ENCODE measurements at places on chromosomes 11 and 22.

- no peak for DNase-seq
These were observed at the start of gene NLRP10 for GRCh38 chr11:7965386-7965785. Gene NLRP10 (minus strand): TSS chr11:7965447. CDS start chr11:7963495, 1,952 bp downstream.

DNA sequence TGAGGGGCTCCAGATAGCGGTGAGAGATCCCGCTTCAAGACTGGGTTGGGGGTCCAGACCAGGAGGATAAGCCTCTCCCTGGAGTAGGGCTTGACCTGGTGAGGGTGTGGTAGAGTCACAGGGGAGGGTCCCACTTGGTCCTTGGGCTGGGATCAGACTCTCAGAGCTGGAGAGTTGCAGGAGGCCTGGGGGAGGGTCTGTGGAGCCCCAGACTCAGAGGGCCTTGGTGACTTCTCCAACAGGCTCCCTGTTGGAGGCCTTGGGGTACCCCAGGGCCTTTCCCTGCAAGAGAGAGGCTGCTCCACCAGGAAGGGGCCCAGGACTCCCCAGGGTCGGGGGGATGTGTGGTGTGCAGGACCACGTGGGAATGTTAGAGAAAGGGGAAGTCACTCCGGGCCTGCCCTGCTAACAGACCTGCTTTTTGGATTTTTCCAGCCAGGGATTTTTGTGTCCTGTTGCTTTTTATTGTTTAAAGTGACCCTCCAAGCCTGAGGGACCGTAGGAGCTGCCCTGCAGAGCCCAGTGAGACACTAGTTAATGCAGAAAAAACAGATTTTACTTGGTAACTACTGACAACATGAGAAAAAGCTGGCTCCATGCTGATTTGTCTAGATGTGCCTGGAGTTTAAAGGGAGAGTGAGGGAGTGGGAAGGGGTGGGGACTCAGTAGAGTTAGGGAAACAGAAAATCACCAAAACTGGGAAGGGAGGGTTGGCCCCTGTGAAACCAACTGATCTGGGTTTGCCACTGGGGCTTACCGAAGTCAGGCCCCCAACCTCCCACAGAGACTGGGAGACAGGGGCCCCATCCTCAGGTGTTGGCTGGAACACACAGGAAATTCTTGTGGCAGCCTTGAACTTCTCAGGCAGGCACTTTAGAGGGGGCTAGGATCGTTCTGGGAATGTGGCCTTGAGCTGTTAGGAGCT, 801 bp upstream of the TXNRD2 start:
- DNase-seq, result no peak

GRCh38 chr11:10607462-10608132, 39.1 kb upstream of the LYVE1 start:
- DNase-seq, result no peak

DNA sequence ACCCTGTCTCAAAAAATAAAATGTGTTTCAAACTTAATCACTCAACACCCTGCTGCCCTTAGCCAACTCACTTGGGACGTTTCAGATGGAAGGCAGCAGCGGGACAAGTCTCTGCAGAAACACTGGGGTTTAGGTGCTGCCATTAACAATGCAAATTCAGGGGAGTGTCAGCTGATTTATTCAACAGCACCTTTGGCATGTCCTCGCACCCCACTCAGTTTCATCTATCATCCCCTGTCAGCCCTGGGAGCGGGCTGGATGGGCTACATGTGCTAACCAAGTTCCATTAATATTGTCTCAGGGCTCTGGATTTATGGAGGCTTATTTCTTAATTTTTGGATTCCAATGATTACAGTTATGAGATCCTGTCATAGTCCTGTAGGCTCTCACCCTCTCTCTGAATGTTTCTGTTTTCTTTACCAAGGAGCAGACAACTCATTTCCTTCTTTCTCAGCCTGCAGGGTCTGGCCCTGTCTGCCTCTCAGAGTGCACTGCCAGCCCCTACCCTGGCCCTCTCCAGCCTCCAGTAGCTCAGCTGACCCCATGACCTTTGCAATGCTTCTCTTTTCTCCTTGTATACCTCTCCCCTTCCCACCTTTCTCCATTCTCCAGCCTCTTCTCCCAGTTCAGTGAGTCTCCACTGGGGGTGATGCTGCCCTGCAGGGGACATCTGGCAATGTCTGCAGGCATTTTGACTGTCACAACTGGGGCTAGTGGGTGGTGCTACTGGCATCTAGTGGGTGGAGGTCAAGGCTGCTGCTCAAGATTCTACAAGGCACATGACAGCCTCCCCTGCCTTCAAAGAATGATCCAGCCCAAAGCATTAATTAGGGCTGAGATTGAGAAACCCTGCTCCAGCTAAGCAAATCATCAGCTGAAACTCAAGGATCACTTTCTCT, 79.0 kb downstream of the APIP start:
- DNase-seq, result no peak
